ENCODE measurements at places on chromosomes 11 and 22. TPM values are rescaled to one million over a fixed set of nuclear protein-coding genes. Genes with fewer than 3 reads are reported as not detected.

DNA sequence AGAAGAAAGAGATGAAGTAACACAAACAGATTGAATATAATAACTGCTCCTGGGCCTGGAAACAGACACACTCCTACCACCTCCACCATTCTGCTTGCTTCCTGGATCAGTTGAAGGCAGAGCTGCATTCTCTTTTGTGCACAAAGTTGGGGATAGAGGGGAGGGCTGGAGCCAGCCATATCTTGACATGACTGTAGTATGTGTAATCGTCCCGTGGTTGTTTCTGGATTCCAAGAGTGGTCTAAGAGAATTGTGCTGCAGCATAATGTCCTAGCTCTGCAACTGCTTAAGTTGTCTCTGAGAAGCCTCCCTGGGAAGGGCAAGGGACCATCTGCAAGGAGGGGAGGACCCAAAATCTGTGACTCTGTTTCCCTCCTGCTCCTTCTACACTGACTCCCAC, 3.2 kb downstream of the CRY2 start:
- peak; percentile 18 for DNase-seq

DNA sequence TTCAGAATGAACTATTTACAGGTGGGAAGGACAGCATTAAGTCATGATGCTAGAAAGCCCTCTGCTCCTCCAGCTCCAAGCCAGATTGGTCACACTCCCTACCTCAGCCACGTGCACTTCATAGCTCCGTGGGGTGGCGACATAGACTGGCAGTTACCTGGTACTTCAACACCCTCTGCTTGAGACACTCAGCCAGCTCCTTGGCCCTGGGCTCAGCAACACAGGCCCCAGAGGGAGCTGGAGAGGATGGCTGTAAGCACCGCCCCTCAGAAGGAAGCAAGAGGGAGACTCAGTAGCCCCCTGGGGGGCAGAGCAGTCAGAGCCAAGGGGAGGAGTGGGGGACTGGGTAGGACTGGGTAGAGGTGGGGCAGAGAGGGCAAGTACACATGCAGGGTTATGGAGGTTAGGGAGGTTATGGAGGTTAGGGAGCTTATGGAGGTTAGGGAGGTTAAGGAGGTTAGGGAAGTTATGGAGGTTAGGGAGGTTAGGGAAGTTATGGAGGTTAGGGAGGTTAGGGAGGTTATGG, 102.1 kb upstream of the BID start:
- DNase-seq, result peak; percentile 5

DNA sequence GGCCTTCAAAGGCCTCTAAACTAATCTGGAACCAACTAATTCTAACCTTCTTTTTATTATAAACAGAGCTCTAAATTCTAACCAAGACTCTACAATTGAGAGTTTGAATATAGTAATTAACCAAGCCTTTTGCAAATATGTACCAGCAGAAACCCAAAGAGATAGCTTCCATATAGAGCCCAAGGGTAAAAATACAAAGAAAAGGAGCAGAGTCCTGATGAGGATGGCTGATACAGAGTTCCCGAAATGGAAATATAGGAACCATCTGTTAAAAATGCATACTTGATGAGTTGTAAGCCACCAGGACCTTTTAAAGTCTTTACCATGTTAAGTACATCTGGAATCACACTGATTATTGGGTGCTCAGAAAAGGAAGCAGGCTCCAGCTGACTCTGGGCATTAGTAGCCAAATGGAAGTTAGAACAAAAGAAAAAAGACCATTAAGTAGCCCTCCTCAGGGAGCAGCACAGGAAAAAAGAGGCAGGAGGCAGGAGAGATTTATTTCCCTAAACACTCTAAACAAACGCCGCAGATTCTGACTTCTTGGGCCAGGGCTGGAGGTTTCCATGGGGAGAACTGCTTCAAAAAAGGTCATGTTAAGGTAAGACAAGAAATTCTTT, 463.1 kb upstream of the FAT3 start:
- DNase-seq, result no peak

DNA sequence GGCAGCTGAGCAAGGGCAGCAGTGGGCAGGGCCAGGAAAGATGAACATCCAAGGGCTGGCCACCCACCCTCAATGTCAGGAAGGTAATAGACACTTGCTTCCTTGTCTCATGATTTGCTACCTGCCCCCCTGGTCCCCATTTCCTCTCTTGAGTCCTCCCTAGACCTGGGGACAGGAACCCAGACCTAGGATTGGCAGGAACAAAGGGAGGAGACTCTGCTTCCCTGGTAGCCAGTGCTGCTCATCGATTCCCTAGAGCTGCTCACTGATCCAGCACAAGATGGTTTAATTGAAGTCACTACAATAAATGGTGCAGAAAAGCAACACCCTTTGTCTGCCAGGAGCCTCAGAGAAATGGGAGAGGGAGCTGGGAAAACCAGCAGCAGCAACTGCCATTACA, 67.8 kb upstream of the CHST1 start:
- no peak for DNase-seq

DNA sequence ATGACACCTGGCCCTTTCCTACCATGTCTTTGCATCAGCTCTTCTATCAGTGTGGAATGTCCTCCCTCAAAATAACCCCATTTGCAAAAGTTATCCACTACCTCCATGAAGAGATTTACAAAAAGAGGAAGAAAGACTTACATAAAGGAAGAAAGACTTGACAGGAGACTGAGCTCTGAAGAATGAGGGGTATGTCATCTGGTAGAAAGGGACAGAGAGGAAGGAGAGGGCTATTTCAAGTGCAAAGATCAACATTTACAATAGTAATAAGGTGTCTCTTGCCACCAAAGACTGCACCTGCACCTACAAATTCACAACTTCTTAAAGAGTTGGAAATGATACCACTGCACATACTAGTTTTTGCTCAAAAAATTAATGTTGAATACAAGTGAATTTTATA, 18.2 kb downstream of the PAK1 start:
- DNase-seq, result no peak

GRCh38 chr11:110297076-110297725, 787 bp upstream of the RDX start:
- DNase-seq, result no peak

Gene INS
- not detected for total RNA-seq

Gene KCNQ1
- total RNA-seq, result not detected

Gene TSPO
- total RNA-seq, result 221 TPM

Gene FGF4
- total RNA-seq, result not detected
